ENCODE measurements at places on chromosomes 16 and 17.

DNA sequence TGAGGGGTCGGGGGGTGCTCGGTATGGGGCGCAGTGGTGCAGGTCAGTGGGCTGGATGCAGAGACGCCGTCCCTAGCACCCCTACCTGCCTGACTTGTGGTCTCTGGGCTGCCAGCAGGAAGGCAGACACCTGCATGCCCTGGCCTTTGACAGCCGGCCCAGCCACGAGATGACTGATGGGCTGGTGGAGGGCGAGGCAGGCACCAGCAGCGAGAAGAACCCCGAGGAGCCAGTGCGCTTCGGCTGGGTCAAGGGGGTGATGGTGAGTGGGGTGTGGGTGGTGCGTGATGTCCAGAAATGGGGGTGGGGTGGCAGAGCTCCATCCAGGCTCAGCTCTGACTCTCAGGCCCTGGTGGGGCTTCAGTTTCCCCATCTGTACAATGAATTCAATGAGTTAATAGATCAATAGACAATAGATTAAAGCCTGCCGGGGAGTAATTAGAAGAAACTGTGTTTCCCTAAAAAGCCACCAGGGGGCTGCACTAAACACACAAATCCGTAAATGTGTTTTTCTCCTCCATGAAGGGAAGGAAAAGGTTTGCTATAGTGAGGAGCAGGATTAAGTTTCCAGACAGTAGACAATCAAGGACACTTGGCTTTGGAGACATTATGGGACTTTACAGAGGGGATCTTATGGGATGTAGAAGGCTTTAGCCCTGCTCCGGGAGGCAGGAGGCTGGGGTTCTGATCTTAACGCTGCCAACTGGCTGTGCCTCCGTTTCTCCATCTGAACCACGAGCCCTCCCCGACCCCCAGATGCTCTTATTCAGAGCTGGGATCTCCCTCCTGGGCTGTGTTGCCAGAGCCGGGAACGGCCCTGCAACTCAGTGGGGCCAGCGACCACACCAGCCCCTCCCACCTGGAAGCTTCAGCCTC, 2.2 kb downstream of the SLC12A3 start:
- no peak for DNase-seq

DNA sequence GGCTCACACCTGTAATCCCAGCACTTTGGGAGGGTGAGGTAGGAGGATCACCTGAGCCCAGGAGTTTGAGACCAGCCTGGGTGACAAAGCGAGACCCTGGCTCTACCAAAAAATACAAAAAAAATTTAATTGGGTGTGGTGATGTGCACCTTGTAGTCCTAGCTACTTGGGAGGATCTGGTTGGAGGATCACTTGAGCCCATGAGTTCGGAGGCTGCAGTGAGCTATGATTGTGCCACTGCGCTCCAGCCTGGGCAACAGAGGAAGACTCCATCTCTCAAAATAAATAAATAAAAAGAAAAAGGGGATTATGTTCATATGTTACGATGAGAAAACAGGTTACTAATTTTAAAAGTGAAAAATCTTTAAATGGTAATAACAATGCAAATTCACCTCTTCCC, 996 bp downstream of the MLKL start:
- DNase-seq = no peak

- DNase-seq = no peak
Observed at GRCh38 chr16:83520596-83520995, 287.2 kb upstream of the HSBP1 start.

- DNase-seq = no peak
Observed at GRCh38 chr17:574061-574460, 140.6 kb downstream of the VPS53 start.

DNA sequence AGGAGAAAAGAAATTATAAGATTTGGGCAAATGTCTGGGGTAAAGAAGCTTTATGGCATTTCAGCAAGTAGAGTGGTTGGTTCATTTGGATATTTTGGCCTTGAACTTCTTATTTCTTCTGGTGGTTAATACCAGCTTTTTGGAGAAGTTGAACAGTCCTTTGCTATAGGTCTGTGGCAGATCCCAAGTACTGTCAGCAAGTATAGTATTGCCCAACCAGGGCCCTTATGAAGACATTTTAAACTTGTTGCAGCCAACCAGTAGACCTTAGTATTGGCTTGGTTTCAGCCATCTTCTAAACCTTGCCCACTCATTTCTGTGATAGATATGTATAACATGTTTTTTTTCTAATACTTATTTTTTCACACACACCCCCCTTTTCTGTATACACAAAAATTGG, 2.2 kb downstream of the SP2 start:
- DNase-seq = no peak

DNA sequence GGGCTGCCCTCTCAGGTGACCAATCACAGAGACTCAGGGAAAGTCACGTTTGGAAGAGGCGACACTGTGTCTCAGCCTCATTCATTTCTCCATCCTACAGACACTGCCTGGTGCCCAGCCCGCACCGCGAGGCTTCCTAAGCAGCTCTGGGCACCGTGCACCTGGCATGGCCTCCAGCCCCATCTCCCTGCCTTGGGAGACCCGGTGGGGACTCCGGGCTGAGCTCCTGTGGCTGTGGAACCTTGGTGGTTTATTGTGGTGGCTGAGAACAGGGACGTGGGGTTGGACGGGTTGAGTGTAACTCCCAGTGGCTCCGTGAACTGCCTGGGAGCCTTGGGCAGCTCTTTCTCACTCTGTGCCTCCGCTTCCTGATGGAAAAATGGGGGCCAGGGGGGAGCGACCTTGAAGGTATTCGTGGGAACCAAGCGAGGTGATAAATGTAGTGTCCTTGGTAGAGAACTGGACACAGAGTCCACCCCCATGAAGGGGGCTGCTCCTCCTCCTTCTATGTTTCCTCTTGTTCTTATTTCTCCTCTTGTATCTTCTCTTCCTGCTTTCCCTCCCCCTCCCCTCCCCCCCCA, 215.4 kb downstream of the SEC14L1 start:
- no peak for DNase-seq

DNA sequence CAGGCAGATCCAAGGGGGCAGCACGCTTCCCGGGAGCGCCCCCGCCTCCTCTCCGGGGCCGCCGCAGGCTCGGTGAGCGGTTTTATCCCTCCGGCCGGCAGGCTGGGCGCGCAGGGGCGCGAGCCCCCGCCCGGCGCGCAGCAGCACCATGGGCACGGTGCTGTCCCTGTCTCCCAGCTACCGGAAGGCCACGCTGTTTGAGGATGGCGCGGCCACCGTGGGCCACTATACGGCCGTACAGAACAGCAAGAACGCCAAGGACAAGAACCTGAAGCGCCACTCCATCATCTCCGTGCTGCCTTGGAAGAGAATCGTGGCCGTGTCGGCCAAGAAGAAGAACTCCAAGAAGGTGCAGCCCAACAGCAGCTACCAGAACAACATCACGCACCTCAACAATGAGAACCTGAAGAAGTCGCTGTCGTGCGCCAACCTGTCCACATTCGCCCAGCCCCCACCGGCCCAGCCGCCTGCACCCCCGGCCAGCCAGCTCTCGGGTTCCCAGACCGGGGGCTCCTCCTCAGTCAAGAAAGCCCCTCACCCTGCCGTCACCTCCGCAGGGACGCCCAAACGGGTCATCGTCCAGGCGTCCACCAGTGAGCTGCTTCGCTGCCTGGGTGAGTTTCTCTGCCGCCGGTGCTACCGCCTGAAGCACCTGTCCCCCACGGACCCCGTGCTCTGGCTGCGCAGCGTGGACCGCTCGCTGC, 832 bp downstream of the CDK5R1 start:
- DNase-seq = no peak

DNA sequence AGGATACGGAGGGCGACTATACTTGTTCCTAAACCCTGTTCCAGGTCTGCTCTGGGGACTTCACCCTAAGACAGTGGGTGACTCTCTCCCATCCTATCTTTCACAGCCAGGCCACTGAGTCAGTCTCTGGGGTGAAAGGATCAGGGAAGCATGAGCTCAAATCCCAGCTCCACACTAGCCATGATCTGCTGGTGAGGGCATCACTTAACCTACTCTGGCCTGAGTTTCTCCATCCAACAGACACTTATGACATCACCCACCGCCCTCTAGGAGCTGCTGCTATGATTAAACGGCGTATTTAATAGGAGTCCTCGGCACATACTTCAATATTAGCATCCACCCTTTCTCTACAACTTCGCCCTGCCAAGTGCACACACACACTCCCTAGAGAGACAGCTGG, 10.1 kb downstream of the GAST start:
- DNase-seq = no peak

DNA sequence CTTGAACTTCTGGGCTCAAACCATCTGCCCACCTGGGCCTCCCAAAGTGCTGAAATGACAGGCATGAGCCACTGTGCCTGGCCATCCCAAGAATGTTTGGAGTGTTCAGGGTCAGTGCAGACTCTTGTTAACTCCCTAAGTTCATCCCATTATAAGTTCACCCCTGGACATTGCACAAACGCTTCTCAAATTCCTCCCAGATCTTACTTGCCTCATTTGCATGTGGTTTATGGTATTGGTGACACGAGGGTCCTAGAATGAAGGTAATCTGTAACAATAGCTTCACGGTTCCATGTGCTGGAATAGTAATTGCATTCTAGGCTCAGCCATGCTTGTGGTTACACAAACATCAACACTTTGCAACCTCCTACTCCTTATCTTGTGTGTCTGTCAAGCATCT, 5.0 kb upstream of the CCDC42 start:
- DNase-seq = no peak

GRCh38 chr17:18267366-18267765, 6.9 kb downstream of the MIEF2 start:
- DNase-seq = no peak

Measured in activated CD8-positive, alpha-beta memory T cell treated with anti-CD3 and anti-CD28 coated beads for 48 hours (primary cell).